ENCODE measurements at places on chromosomes 7 and 10.

- DNase-seq: no peak
Measured at GRCh38 chr7:127674361-127674760, 22.4 kb downstream of the SND1 start.

GRCh38 chr10:78148216-78148960 lies 114.7 kb downstream of the RPS24 start:
- DNase-seq: no peak

DNA sequence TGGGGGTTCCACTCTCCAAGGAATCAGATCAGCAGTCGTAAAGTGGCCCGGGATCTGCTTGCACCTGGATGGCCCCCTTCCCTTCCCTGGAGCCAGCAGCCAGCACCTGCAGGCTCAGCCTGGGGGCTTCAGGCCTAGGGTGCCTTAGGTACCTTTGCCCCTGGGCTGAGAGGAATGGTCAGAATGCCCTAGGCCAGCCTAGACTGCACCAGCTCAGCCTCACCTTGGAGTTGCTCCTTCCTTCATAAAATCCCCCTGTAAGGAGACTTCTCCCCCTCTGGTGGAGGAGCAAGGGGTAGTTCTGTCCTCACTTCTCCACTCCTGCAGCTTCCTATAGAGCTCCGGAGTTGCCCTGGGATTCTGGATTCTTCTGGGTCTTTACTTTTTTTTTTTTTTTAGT lies 32.4 kb upstream of the LBX1 start:
- DNase-seq: no peak

DNA sequence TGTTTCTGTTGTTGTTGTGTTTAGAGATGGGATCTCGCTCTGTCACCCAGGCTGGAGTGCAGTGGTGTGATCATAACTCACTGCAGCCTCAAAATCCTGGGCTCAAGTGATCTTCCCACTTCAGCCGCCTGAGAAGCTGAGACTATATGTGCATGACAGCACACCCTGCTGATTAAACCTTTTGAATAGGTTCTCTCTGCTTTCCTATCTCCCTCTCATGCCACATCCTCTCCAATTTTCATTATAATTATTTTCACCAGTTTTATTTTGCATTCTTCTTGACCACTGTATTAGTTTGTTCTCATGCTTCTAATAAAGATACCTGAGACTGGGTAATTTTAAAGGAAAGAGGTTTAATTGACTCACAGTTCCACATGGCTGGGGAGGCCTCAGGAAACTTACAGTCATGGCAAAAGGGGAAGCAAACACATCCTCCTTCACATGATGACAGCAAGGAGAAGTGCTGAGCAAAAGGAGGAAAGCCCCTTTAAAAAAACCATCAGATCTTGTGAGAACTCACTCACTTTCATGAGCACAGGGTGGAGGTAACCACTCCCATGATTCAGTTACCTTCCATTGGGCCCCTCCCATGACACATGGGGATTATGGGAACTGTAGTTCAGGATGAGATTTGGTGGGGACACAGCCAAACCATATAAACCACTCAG lies 12.9 kb downstream of the AGK start:
- no peak for DNase-seq

- DNase-seq: no peak
Measured at GRCh38 chr7:98022531-98022930, 32.5 kb upstream of the OCM2 start.

GRCh38 chr10:103540722-103541121 lies 47.2 kb downstream of the NEURL1 start:
- no peak for DNase-seq

DNA sequence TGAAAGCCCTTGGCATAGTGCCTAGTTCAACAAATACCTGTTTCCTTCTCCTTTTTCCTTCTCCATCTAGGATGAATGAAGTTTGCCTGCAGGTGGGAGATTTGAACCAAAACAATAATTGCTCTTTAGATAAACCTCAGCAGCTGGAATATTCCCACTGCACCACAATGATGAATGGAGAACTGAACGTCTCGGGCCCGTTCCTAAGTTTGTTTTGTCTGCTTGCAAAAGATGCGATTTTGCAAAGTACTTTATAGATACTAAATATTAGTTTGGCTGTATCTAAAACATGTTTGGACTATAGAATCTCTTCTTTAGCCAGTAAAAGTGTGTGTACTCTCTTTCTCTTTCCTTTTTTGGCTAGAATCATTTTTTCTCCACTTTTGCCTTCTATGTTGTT lies 75.8 kb upstream of the BMPER start:
- DNase-seq: no peak

GRCh38 chr10:100333661-100334440 lies 3.8 kb upstream of the PKD2L1 start:
- no peak for DNase-seq

DNA sequence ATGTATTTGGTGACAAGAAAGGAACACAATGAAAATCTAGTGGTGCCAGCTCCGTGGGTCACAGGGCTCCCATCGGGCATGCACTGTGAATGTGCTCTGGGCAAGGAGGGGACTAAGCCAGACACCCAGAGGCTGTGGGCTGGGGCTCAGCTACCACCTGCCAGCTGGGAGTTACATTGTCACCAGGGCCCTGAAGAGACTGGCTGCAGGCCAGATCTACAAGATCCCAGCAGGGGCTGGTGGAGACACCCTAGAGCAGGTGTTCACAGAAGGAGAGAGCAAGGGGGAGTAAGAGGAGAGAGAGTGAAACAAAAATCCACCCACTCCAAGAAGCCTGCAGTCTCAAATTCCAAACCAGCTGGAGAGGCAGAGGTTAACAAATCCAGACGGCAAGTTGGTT lies 116.6 kb upstream of the ADCY1 start:
- no peak for DNase-seq

DNA sequence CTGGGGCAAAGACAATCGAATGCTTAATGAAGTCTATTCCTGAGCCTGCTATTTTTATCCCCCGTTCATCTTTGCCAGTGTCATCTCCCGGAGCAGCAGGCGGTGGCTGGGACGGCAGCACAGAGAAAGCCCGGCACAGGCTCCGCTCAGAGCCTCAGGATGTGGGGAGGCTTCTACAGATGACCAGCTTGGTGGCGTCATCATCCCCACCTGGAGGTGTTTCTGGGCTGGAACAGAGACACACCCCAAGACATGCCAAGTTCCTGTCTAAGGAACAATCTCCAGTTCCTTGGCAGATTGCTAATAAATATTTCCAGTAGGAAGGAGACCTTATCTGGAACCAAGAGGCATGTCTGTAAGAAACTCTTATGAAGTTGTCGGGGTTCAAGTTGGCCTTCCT lies 552.4 kb upstream of the MGMT start:
- DNase-seq: no peak

GRCh38 chr10:21069278-21069677 lies 172.2 kb upstream of the NEBL start:
- DNase-seq: no peak

DNA sequence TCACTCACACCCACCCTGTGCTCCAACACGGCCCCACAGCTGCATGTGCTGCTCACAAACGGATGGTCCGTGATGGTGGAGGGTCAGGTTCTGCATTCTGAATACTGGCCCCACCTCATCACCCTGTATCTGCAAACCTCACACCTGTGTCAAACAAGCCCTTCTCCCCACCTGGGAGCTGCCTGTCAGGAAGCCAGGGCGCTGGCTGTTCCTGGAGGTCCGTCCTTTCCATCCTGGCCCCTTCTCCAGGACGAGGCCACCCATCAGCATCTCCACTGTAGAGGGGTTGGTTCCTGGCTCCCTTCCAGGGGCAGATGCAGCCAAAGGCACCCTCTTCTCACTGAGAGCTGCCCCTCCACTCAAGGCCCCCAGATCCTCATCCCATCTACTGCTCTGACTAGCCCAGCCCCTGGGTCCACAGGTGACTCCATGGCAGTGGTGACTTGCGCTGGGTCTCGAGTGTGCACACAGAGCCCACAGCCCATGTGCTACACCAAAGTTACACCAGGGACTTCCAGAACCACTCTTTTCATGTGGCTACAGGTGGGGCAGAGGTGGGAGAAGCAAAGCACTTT lies 229.4 kb downstream of the TNS3 start:
- DNase-seq: no peak

GRCh38 chr10:112507988-112508387 lies 61.0 kb downstream of the VTI1A start:
- no peak for DNase-seq

DNA sequence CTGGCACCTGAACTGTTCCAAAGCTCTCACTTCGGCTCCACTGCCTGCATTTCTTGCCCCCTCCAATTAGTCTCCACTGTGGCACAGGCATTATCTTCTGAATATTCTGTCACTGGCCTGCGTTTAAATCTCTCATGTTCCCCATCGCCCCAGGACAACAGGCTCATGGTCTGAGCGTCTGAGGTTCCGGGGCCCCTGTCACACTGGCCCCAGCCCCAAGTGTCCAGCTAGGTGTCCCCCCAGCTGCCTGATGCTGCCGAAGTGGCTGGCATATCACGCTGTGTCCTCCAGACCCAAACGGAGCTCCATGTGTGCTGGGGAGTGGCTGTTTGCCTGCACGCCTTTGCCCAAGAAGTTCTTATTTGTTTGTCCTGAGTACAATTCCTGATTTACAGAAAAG lies 135.4 kb downstream of the TACC2 start:
- DNase-seq: no peak

- DNase-seq: no peak
Measured at GRCh38 chr10:55873485-55873884, 487.6 kb downstream of the ZWINT start.

DNA sequence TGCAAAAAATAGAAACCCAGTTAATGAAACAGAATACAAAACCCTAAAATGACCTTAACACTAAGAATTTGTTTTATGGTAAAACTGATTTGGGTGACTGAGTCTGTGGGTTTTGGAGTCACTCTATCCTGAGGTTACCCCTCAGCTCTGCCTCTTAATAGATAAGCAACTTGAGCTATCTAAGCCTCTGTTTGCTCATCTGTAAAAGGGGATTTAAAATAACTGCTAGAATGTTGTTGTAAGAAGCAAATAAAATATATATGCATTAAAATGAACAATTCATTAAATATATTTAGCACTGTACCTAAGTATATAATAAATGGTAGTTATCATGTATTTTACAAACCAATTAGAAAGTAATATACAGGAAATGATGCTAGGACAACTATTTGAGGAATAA lies 115.4 kb downstream of the CABCOCO1 start:
- no peak for DNase-seq

- DNase-seq: no peak
Measured at GRCh38 chr10:120838941-120839340, 12.2 kb upstream of the WDR11 start.

GRCh38 chr7:4835398-4836205 lies 26.2 kb downstream of the PAPOLB start:
- DNase-seq: no peak

GRCh38 chr7:96410126-96410839 lies 88.4 kb upstream of the SLC25A13 start:
- no peak for DNase-seq

DNA sequence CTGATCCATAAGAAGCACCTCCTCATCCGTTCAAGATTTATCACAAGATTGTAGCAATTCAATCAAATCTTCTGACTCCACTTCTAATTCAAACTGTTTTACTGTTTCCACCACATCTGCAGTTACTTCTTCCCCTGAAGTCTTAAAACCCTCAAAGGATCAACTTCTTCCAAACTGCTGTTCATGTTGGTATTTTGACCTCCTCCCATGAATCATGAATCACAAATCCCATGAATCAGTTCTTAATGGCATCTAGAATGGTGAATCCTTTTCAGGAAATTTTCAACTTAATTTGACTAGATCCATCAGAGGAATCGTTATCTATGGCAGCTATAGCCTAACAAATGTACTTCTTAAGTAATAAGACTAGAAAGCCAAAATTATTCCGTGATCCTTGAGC lies 122.3 kb downstream of the IMMP2L start:
- no peak for DNase-seq

GRCh38 chr10:104774234-104774633 lies 133.1 kb downstream of the SORCS3 start:
- no peak for DNase-seq

DNA sequence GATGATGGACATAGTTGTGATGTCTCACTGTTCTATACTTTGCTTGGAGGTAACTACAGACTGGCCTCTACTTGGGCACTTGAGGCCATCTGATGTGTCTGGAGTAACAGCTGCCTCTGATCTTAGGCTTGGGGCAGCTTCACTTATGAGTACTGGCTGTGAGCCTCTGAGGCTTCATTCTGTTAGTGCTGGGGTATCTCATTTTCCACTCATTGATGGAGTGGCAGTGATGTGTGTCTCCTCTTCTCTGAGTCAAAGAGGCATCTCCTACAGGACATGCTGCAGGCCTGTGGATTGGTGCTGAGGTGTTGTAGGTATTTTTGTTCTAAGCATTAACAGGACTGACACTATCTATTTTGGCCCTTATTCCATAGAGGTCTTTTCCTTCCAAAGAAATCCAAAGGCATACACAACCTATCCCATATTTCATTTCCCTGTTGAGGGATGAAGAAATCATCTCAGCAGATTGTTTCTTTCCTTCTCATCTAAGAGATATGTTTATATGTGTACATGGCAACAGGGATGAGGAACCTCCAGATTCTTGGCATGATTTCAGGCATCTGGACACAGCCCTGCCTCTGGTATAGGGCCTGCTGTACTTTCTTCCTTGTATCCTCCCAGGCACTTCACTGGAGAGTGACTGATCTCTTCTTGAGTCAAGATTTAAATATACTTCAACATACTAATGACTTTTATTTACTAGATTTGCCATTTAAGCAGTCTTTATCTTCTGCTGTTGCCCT lies 65.7 kb upstream of the NOBOX start:
- no peak for DNase-seq

GRCh38 chr7:30708983-30709382 lies 26.7 kb upstream of the CRHR2 start:
- DNase-seq: no peak

DNA sequence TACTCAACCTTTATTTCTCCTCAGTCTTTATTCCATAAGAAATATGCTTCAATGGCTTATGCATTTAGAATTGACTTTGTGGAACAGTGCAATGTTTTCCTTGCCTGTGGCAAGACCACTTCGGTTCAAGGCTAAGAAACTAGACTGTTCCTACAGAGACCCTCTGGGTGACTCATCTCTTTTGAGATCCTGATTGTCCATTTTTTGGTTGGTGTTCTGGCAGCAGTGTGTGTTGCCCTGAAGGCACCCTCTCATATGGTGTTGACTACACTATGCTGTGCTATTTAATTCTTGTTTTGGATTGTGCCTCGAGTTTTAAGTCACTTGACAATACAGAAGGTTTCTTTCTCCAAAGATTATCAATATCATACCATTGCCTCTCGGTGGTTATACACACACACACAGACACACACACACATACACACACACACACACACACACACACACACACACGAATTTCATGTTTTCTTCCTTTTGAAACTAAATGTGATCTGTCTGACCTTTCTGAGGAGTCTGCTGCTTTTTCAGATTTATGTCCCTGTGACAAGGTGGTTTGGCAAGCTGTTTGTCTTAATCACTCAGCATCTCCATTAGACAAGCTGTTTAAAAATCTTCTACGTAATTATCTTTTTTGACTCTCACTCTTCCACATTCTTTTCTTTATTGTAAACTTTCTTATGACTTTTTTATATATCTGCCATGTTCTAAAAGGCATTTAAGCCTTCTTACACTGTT lies 187.2 kb downstream of the VTI1A start:
- DNase-seq: no peak

DNA sequence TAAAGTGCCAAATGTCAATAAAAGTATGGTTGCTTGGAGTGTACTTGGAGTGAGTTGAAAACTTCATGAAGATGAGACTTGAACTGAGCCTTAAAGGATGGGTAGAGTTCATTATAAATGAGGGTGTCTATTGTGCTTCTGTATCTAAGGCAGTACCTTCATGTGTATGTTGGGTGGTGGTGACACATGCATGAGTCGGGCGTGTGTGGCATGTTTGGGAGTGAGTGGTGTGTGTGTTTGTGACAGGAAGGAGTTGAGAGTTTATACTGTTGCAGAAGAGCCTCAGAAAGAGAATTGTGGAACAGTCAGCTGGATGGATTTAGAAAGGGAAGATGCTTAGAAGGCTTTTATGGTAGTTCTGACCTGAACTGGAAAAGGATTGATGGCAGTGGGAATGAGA lies 6.0 kb upstream of the ZRANB1 start:
- no peak for DNase-seq
